ENCODE measurements at places on chromosomes 16 and 17. TPM values are rescaled to one million over a fixed set of nuclear protein-coding genes. Genes with fewer than 3 reads are reported as not detected.
A peak's percentile ranks its signal among the peaks of the same experiment; 100 is the strongest.

The KRTAP9-8 gene
- total RNA-seq, result not detected

The NUBP1 gene
- 31.5 TPM for total RNA-seq

The EFCAB5 gene
- total RNA-seq, result 1.6 TPM

The OR4D1 gene
- 0.83 TPM for total RNA-seq

The ZPBP2 gene
- total RNA-seq, result not detected

The ZNF785 gene
- 12.9 TPM for total RNA-seq

The STX1B gene
- total RNA-seq, result 1.7 TPM

The CRYM gene
- not detected for total RNA-seq

The KRT36 gene
- not detected for total RNA-seq

The C16orf92 gene
- total RNA-seq, result not detected

The TERB1 gene
- 0.15 TPM for total RNA-seq

- no peak for DNase-seq
Observed at GRCh38 chr17:11178581-11178980, 62.4 kb upstream of the SHISA6 start.

- DNase-seq, result no peak
Observed at GRCh38 chr16:26913851-26914250, 152.9 kb upstream of the C16orf82 start.

DNA sequence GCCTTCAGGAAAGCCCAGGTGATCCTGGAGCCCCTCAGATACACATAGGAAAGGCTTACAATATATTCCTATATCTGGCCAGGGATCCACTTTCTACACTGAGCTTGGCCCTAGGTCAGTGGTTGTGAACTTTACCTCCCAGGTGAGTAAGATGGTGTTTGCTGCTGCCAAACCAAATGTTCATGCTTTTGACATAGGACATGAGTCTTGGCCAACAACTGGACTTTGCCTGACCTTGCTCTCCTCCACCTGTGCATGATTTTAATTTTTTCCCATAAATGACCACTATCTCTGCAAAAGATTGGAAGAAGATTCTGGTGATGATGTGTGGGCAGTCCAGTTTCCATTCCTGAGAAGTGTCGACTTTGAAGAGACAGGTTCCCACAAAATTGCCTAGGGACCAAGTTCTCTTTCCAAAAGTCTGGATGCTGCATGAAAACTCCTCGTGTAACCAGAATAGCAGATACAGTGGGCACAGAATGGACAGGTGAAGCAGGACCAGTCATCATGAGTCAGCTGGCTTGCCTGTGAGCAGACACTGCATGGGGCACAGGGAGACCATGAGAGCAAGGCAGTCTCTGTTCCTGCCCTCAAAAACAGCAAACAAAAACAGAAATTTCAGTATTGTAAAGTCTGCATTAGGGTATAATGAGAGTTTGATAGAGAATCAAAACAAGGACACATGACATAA is 226.4 kb upstream of the MON1B start:
- DNase-seq, result no peak

DNA sequence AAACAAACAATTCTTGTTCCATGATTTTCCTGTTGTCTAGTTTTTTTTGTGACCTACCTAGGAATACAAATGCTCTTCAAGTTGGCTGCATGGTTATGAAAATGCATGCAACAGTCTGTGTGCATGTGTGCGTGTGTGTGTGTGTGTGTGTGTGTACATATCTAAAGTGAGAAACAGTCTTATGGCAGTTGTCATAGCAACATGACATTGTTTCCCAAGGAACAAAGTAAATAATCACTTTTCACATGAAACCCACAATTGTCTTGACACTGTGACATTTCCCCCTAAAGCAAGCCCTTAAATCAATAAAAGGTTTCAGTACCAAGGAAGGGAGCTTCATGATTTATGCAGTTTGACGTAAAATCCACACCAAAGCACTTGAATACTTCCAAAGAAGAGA is 758.4 kb downstream of the CDH8 start:
- no peak for DNase-seq

DNA sequence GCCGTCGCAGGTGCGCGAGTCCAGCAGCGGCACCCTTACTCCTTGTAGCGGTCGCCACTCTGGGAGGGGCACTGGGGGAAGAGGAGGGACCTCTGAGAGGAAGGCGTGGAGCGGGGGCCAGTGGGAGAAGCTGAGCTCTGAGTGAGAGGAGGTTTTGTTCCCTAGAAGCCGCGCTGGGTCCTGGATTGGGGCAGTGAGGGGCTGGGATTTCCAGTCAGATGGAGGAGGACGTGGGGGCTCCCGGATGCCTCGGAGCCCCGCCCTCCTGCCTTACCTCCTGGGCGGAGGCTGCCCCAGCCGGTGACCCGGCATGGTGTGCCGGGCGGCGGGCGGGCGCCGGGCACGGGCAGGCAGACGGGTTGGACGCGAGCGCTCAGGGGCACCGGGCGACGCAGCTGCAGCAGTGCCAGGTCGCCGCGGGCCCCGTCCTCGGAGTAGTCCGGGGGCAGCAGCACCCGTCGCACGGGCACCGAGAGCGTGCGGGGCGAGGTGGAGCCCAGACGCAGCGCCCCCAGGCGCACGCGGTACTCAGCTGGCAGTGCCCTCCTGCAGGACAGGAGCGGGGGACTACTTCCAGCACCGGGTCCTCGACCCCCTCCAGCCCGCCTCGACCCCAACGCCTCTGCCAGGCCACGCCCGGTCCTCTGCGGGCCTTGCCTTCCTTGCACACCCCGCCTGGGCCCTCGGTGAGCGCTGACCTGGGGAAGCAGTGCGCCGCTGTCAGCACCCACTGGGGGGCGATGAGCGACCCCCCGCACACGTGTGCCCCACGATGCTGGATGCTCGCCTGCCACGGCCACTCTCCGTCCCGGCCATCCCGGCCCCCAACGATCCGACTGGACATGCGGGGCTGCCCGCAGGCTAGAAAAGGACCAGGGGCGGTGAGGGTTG is 2.0 kb downstream of the PRSS33 start:
- DNase-seq, result no peak

DNA sequence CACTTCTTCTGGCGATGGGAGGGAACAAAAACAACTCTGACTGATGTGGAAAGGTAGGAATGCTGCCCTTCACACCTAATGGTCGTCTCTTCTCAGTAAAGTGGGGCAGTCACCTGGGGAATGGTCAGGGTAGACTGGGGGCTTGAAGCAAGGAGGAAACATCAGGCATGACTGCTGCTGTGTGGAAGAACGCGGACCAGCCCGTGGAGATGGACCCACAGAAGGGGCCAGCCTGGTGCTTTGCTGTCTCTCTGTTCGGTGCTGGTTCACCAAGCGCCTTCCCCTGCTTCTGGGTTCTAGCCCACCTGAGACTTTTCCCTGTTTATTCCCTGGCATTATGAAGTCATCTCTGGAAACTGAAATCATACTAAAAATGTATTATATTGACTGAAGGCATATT is 96.2 kb upstream of the DNAH17 start:
- DNase-seq, result no peak

DNA sequence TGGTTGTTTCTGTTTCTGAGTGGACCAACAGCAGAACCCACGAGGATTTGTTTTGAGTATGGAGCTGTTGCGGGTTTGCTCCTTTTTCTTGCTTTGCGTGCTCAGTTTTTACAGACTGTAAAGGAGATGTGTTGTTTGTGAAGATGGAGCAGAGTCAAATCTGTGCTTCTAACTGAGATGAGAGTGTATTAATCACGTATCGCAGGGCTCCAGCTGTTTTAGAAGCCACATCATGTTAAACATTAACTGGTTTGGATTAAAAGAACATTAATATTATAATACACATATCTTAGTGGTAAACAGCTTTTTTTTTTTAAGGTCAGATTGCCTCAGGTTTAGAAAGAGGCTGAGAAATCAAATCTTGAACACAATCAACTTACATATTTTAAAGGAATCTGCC is 69.4 kb downstream of the YPEL2 start:
- no peak for DNase-seq

DNA sequence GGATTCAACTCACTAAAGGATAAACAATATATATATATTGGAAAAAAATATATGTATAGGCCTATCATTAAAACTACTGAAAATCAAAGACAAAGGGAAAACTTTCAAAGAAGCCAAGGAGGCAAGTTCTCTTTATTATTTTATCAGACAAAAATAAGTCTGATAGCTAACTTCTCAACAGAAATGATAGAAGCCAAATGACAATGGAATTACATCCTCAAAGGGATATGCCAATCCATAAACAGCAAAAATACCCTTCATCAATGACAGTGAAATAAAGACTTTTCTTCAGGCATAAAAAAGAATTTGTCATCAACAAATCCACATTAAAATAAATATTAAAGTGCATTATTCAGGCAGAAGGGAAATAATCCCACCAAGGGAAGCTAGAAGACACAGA is 393.4 kb downstream of the ZFHX3 start:
- DNase-seq, result no peak

GRCh38 chr17:77666462-77666861 is 292.0 kb upstream of the TNRC6C start:
- peak; percentile 31 for DNase-seq

GRCh38 chr16:54482892-54483574 is 196.4 kb upstream of the IRX3 start:
- DNase-seq, result no peak

GRCh38 chr16:30458561-30459394 is 13.1 kb upstream of the SEPHS2 start:
- DNase-seq, result peak; percentile 95

GRCh38 chr17:6045621-6046357 is 24.4 kb upstream of the WSCD1 start:
- no peak for DNase-seq

DNA sequence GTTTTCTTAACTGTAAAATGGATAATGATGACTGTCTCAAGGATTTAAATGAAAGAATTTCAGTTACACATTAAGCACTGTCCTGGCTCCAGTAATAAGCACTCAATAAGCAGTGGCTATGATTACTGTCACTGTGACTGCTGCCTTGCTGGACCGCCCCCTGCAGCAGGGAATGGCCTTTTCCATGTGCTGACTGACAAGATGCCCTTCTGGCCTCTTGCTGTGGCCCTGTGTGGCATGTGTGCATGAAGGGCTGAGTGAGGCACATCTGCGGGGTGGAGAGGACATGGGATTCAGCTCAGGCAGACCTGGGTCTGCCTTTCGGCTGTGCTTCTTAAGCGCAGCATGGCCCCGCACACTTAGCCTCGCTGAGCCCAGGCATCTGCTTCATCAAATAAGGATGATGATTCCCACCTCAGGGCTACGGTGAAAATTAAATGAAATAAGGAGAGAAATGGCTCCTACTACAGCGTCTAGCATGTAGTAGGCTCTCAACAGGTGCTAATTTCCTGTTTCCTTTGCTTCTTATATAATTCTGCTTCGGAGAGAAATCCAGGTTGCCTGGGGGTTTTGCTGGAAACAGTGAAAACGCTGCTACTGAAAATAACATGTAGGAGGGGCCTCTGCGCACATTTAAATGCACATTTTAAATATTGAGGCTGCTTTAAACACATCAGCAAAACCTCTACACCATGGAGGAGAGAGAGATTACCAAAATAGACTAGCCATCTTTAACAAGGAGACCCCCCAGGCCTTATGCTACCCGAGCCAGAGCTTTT is 183.9 kb downstream of the PARN start:
- DNase-seq, result no peak

GRCh38 chr17:44376124-44376523 is 12.5 kb upstream of the FAM171A2 start:
- no peak for DNase-seq

DNA sequence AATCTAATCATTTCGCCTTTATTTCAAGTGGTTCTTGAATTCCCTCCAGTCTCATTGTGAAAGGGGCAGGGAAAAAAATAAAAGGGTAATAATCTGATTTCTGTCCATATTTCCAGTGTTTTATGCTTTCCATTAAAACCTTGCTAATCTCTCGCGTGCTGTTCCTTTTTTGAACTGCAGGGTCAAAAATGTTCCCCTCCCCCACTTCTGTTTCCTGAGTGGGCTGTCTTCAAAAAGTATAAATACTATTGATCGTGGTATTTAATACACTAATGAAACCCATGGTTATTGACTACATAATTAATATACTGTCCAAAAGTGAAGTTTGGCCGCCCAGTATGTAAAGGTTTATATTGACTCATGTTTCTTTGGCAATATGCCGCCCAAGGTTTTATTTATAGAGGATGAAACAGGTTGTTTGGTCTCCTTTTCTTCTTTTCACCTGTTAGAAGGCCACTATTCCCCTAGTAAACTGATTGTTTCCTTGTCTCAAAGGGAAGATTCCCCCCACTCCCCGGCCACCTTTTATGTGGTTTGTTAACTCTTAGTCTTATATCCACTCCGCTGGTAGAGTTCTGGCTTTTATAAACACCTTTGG is 69.7 kb downstream of the RPA1 start:
- no peak for DNase-seq

DNA sequence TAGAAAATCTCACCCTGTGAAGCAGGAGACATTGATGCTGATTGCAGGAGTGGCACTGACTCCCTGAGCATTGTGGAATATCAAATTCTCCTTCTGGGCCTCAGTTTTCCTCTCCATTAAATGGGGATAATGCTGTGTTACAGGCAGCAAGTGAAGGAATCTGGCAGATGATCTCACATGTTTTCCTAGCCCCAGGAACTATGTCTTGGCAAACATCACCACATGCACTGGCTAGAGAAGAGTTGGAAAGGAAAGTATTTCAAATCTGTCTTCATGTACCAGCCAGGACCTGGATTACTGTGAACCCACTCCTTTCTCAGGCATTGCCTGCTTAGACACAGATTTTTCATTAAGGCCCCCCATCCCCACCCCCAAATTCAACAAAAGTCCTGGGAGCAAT is 13.6 kb upstream of the CCL8 start:
- no peak for DNase-seq

DNA sequence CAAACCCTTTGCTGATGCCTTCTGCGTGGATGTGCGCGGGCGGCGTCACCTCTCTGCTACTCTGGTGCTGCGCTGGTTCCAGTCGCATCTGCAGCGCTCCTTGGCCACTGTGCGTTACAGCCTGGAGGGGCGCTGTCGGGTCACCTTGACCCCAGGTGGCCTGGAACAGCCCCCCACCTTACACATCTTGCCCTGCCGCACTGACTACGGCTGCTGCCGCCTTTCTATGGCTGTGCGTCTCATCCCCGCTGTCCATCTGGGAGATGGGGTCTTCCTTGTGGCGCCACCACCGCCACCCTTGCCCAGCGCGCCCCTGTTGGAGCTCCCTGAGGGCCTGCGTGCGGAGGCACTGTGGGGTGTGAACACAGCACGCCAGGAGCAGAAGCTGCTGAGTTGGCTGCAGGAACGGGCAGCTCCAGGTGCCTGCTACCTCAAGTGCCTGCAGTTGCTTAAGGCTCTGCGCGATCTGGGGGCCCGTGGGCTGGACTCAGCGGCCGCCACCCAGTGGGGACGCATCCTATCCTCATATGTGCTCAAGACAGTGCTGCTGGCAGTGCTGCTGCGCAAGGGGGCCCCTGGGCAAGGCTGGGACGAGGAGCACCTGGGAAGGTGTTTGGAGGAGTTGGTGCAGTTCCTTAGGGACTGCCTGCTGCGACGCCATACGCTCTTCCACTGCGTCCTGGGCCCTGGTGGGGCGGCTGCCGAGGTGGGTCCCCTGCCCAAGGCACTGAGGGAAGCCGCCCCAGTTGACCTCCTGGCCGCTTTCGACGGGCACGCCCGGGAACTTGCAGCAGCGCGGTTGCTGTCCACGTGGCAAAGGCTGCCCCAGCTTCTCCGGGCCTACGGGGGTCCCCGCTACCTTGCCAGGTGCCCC is 1.6 kb downstream of the ITPRIPL2 start:
- DNase-seq, result no peak

Measured in activated CD4-positive, alpha-beta memory T cell treated with anti-CD3 and anti-CD28 coated beads, Interleukin-2, amount 10 ng/mL, durations not matched to agents 7 days and 5 days (primary cell).